ENCODE measurements at places on chromosomes 7 and 10. TPM values are rescaled to one million over a fixed set of nuclear protein-coding genes. Genes with fewer than 3 reads are reported as not detected.

CALHM1 gene
- total RNA-seq: not detected

DDIT4 gene
- 522 TPM for total RNA-seq

NXPH1 gene
- total RNA-seq: not detected

EFCAB10 gene
- total RNA-seq: not detected

CDHR3 gene
- total RNA-seq: 6.5 TPM

NUTM2E gene
- not detected for total RNA-seq

RAB19 gene
- not detected for total RNA-seq

ANKMY2 gene
- 28.0 TPM for total RNA-seq

TCTN3 gene
- total RNA-seq: 34.4 TPM

CNTNAP2 gene
- 7.6 TPM for total RNA-seq

OPN1SW gene
- total RNA-seq: not detected

PIK3CG gene
- total RNA-seq: not detected

COPS6 gene
- 42.4 TPM for total RNA-seq

ERV3-1 gene
- 18.9 TPM for total RNA-seq

ZNF503 gene
- total RNA-seq: 18.5 TPM

FLNC gene
- total RNA-seq: 93.7 TPM

LOXL4 gene
- total RNA-seq: 28.6 TPM

CHST15 gene
- total RNA-seq: 22.8 TPM

SNCG gene
- 2.4 TPM for total RNA-seq

HKDC1 gene
- total RNA-seq: 2.9 TPM

UTF1 gene
- not detected for total RNA-seq

STAG3 gene
- total RNA-seq: 0.59 TPM

NEURL1 gene
- under 0.01 TPM for total RNA-seq

All from osteoblast (primary cell).